ENCODE measurements at places on chromosomes 7 and 10. TPM values are rescaled to one million over a fixed set of nuclear protein-coding genes. Genes with fewer than 3 reads are reported as not detected.
A peak's percentile ranks its signal among the peaks of the same experiment; 100 is the strongest.

- DNase-seq: no peak
These were observed 30.5 kb downstream of the LRMDA start for GRCh38 chr10:75461672-75462649.

DNA sequence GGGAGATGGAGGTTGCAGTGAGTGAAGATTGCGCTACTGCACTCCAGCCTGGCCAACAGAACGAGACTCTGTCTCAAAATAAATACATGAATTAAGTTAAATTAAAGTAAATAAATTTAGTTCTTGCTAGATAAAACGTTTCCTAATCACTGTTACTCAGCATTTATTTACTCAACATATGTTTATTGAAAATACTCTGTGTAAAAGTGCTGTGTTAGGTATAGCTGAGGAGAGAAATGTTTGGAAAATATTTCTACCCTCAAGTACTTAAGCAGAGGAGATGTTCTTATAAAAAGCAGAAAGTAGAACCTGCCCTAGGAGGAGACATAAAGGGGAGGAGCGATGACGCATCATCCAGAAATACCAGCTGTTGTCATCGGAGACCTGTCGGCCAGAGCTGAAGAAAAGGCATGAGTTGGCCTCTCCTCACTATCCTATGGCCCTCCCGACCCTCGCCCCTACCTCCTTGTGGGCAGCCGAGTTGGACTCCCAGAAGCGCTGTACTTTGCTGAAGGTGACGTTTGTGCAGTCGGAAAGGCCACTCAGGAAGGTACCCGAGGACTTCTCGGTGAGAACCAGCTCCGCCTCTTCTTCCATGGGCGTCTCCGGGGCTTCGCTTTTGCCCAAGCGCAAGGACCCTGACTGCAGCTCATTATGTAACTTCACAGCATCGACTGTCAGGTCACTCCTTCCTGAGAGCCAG lies 1.1 kb downstream of the RRP12 start:
- peak; percentile 82 for DNase-seq

DNA sequence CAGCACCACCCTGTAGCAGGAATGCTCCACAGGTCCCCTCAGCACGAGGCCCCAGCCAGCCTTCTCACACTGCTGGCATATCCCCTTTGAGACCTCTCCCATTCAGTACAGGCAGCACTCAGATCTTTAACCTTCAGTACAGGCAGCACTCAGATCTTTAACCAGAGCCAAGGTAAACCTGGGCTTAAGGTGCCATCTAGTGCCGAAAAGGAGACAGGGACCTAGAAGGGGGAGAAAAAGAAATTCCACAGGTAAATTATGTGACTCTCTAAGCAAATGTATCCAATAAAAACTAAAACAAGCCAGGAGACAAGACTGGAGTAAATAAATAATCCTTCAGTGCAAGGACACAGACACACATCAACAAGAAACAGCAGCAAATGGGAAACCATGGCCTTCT lies 358.6 kb downstream of the PTPRN2 start:
- DNase-seq: no peak

ZNF786 gene
- total RNA-seq: 6.1 TPM

ZCCHC24 gene
- 36.7 TPM for total RNA-seq

SSC4D gene
- total RNA-seq: 0.64 TPM

GRCh38 chr7:78247910-78248689 lies 449.5 kb downstream of the PHTF2 start:
- DNase-seq: no peak

DNA sequence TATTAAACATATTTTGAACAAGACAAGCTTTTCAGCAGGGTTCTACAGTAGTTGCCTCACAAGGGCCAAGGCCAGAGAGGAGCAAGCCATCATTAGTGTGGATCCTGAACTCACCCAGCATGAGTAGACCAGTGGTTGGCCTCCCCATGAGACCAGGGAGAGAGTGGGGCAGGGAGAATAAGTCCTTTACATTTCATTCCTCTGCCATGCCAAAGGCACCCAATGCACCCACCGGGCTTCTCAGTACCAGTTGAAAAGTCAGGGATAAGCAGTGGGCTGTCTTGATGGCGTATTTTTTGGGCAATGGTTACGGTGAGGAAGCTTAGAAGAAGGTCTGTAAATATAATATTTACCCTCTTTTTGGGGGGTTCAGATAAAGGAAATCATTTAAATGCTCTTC lies 16.6 kb downstream of the CRTAC1 start:
- DNase-seq: no peak

DNA sequence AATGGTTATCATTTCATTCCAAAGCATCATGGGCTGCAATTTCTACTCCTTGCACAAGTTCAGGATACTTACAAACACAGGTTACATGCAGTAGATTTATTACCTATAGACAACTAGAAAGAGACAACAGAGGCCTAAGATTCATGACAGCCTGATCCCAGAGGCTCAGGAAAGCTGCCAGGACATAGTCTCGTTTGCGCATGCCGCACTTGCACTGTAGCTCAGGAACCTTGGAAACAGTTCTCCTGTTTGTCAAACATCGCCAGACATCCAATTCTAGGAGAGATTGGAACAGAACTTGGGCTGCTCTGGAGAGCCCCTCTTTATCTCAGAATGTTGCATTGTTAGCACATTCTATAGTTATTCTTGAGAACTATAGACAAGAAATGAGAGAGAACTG lies 216.2 kb upstream of the CDC14C start:
- no peak for DNase-seq

DNA sequence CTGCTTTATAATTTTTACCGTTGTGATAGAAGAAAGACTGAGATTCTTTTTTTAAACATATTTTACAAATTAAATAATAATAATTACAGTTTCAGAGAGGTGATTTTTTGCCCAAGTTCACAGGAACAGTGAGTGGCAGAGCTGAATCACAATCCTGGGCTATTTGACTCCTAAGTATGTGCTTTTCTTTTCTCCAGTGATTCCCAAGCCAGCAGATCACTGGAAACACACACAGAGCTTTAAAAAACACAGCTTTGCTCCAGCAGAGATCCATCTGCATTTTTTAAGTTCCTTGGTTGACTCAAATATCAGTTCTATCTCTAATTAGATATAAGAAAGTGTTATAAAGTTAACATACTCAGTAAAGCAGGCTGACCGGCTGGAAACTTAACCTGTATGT lies 69.0 kb downstream of the AHR start:
- no peak for DNase-seq

ADIRF gene
- 2.6 TPM for total RNA-seq

- peak; percentile 57 for DNase-seq
These were observed 842 bp downstream of the KBTBD2 start for GRCh38 chr7:32890793-32891042.

DNA sequence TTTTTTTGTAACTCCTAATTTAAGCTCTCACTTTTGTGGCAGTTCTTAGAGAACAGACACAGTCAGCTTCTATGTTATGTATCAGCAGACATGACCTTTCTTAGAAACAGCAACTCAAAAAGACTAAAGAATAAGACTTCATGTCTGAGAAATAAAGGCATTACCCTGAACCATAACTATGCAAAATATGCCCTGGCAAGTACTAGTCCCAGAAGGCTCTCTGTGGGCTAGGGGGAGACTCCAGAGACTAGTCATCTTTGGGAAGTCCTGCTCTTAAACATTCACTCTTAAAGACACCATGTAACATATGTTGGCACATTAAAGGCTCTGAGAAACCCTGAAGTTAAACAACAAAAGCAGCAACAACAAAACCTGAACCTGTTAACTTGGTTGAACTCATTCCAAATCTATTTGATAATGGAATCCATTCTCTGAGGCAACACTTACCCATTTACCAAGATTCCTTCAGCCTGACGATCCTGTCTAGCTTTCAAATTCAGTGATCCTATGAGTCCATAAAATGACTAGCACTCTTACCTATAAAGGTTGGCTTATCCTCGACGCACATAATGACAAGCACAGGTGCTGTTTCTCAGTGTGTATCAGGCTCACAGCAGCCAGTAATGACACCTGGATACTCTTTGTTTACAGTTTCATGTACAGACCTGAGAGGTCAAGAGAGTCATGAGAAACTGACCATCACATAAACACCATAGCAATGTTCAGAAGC lies 62.3 kb downstream of the OSBPL3 start:
- DNase-seq: peak; percentile 56

PANK1 gene
- 5.8 TPM for total RNA-seq

DNA sequence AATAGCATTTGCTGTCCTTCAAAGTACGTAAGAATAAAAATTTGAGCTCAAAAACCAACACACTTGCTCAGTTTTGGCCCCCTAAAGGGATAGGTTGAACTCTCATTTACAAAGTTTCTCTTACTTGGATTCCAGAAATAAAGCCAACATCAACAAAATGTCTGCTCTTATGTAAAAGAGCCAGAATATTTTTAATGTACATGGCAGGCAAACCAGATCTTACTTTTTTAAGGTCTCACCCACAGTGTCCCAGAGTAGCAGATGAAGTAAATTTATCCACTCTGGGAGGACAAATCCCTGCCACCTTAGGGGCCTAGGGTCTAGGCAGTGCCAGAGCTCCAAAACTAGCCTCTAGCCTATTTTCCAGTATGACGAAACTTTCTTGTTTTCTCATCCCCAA lies 159.6 kb downstream of the SKAP2 start:
- DNase-seq: peak; percentile 22

- DNase-seq: no peak
These were observed 1.0 kb upstream of the CDHR1 start for GRCh38 chr10:84193327-84193726.

DNA sequence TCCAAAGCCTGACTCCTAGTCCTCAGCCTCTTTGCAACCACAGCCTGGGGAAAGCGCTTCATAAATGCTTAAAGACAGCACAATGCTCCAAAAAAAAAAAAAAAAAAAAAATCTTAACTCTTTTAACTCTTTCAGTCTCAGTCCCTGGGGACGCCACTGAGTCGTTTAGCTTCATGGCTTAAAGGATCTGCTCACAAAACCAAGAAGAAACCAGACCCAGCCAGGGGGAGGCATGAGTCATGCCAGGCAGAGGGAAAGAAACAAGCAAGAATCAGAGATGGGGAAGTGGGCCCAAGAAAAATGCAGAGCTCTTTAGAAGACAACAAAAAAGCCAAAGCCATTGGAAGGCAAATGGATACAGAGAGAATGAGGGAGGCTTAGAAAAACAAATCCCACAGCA lies 32.5 kb upstream of the DOCK1 start:
- DNase-seq: peak; percentile 8

PRLHR gene
- not detected for total RNA-seq

DNA sequence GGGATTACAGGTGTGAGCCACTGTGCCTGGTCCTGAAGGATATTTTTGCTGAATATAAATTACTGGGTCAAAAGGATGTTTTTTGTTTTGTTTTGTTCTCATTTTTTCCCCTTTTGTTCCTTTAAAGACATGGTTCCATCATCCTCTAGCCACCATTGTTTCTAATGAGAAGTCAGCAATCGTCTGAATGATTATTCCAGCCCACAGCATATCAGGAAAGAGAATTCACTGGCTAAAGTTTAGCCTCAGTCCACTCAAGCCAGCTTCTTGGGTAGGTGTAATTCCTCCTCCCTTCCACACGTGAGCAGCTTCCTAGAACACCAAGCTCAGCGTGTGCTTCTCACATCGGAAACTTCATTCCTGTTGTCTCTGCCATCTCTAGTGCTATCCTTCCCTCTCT lies 112.8 kb upstream of the INSIG1 start:
- no peak for DNase-seq

TMEM229A gene
- not detected for total RNA-seq

GRCh38 chr10:62048919-62049623 lies 147.6 kb downstream of the ARID5B start:
- peak; percentile 99 for DNase-seq

GRCh38 chr10:75556320-75556719 lies 124.9 kb downstream of the LRMDA start:
- DNase-seq: no peak

DNA sequence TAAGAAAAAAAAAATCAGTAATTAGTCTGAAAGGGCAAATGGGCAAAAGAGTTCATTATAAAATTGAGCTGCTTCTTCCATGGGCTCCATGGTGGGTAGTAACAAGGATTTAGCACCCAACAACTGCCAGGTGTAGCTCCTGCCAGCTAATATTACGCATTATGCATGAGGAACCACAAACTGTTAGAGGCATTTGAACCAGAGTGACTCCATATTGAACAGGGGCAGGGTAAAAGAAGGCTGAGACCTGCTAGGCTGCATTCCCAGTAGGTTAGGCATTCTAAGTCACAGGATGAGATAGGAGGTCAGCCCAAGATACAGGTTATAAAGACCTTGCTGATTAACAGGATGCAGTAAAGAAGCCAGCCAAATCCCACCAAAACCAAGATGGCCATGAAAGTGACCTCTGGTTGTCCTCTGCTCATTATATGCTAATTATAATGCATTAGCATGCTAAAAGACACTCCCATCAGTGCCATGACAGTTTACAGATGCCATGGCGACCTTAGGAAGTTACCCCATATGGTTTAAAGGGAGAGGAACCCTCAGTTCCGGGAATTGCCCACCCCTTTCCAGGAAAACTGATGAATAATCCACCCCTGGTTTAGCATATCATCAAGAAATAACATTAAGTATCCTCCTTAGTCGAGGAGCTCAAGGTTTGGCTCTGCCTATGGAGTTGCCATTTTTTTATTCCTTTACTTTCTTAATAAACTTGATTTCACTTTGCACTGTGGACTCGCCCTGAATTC lies 8.7 kb upstream of the PAPSS2 start:
- DNase-seq: no peak

DNA sequence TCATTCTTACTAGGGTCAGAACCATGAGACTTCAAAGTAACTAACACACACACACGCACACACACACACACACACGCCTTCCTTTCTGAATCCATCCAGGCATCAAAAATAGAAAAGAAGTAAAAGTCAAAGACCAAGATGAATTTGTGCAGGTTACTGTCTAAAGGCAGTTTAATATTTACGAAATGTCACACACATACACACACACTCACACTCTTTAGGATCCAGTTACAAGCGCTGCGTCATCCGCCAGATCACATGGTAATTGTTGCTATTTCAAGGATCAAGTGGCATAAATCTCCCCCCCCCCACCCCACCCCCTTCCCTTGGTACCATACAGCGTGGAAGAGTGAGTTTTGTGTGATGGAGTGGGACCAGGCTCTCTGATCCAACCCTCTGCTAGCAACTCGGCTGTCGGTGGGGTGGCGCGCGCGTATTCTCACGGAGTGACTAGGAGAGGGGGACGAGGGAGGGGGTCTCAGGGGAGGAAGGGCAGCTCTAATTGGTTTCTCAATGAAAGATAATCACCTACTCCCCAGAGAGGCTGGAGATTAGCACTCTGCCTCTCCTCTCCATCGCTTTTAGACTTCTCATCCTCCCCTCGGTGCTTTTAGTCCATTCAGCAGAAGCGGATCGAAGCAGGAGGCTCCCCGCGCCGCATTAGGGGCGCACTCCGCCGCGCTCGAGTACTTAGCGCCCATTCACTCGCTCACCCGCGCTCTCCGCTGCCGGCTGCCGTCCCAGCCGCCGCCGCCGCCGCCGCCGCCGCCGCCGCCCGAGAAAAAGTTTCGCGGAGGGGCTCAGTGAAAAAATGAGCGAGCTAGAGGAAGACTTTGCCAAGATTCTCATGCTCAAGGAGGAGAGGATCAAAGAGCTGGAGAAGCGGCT lies 83.5 kb upstream of the PRKG1 start:
- peak; percentile 91 for DNase-seq

GRCh38 chr7:2633538-2634266 lies 1.9 kb downstream of the TTYH3 start:
- peak; percentile 90 for DNase-seq

DLG5 gene
- 39.7 TPM for total RNA-seq

ACSM6 gene
- not detected for total RNA-seq

- no peak for DNase-seq
These were observed 290.6 kb downstream of the SORCS3 start for GRCh38 chr10:104931612-104932134.

GRCh38 chr7:95686109-95686508 lies 86.2 kb upstream of the DYNC1I1 start:
- peak; percentile 65 for DNase-seq

HOGA1 gene
- 0.86 TPM for total RNA-seq

SLK gene
- total RNA-seq: 48.8 TPM

- no peak for DNase-seq
These were observed 131.3 kb downstream of the CTTNBP2 start for GRCh38 chr7:117741962-117742361.

All from fibroblast of villous mesenchyme (primary cell).